Cortex of kidney (tissue), 1 donor: ENCODE measurements at places on chromosomes 1 and 21.

DNA sequence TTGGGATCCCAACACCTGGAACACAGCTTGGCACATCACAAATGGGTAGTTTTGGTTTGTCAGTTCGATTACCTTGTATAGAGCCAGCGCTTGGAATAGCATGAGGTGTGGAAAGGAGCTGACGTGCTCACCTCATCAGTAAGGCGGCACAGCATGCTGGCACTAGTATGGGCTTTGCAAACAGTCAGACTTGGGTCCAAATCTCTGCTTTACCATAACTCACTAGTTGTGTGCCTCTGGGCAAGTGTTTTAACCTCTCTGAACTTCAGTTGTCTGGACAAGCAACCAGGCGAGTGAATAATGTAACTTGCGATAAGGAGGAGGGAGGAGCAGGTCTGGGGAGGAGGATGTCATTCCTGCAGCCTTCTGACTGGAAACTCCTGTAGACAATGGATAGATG, 26.3 kb upstream of the NEK2 start:
- no peak for DNase-seq

- no peak for DNase-seq
These were observed 232.1 kb downstream of the ASTN1 start for GRCh38 chr1:176932114-176933104.

- DNase-seq, result no peak
These were observed 4.0 kb upstream of the CDA start for GRCh38 chr1:20584890-20585289.

DNA sequence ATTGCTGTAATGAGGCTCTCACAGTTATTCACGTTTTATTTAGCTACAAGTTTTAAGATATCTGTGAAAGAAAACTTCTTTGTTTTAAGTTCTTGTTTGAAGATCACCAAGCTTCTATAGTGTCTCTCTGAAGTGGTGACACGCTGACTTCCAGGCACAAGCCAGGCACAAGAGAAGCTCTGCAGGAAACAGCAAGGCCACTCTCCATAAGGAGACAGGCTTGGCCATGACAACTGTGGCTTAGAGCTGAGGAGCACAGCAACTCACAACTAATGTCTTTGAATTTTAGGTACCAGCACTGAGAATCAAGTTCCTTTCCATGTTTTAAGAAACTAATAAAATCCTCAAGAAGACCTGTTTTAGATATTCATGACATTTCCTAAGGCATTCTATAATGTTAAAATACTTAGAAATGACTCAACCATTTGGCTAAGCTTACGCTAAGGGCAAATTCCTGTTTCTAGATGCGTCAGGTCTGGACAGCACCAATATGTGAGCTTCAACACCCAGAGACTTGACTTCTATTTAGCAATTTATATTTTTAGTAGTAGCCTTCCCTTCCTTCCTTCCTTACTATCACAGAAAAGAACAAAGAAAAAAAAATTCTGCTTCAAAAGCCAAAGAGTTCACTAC, 40.2 kb downstream of the APP start:
- DNase-seq, result no peak

DNA sequence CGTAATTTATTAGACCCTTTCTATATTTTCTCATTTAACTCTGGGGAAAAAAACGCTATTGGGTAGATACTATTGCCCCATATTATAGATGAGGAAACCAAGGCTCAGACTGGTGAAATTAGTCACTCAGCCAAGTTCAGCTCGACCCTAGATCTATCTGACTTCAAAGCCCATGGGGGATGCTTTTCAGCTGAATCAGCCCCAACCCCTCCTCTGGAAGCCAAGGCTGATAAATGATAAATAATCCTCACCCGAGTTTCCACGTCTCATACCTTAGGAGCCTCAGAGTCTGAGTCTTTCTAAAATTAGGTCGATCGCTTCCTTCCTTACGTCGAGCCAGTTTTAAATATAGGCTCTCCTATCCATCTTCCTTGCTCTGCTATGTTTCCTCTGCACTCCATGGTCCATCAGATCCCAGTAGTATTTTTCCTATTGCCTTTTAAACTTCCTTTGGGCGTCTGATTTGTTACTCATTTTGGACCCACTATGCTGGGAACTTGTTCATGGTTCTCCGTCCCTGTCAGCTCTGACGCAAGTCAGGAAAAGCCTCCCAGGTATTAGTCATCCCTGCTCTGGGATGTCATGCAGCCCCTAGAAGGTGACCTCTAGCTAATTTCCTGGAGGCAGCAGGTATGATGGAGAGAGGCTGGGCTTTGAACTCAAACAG, 122.8 kb downstream of the PLPP3 start:
- DNase-seq, result no peak

DNA sequence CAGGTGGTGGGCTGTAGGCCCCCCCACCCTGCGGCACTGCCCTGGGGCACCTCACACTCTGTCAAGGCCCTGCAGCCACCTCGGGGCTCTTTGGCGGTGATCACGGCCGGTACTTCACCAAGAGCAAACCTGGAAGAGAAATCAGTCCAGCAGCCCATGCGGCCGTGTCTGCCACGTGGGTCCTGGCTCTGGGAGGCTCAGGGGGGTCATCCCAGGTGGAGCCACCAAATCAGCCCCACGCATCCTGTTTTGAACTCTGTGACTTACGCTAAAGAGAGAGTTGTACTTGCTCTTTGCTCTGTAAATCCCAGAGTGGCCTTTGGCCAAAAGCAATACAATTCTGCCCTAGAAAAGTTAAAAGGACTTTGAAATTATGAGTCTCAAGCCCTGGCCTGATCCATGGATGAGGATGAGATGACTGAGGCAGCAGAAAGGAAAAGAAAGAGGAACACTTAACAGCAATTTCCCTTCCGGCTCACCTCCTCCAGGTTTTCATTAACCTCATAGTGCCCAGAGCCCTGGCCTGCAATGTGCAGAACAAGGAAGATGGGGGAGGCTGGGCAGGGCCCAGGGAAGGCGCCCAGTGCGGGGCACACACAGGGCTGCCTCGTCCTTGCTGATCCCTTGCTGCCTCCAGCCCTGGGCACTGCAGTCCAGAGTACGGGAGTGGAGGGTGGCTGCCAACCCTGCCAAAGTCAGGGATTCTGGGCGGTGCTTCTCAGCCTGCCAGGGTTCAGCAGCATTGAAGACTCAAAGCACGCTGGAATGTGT, 337.0 kb downstream of the MATN1 start:
- DNase-seq, result no peak

DNA sequence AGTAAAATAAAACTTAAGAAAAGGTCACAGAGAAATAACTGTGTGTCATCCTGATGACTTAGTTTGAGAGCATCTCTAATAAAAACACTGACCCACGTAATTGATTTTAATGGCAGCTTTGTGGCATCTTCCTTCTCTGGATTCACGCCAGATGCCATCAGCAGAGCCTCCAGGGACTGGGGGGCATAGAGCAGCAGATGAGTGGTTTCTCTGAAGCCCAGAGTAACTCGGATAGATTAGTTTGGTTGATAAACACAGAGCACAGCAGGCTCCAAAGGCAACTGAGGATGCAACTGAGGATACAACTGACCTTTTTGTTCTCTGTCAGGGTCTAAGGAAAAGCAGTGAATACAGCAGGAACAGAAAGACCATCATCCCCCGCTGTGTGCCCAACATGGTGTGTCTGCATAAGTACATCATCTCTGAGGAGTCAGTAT, 180.8 kb downstream of the RPS6KC1 start:
- no peak for DNase-seq

- no peak for DNase-seq
These were observed 9.0 kb downstream of the MYOM3 start for GRCh38 chr1:24102961-24103360.

- DNase-seq, result no peak
These were observed 332.7 kb downstream of the NEGR1 start for GRCh38 chr1:71949681-71950080.

DNA sequence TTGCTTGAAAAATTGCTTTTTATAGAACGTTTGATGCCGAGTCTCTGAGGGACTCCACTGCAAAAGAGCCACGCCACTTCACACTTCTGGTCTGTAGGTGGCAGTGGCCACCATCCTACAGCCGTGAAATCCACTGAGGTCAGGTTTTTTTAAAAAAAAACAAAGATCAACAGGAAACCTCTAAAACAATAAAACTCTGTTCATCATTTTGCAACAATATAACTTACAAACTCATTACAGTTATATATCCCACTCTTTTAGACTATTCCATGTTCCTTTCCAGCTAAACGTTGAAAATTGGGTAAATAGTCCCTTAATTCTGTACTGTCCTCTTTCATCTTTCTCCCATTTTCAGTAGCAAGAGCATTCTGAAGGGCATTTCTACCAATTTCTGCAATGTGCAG, 64.6 kb upstream of the FMN2 start:
- no peak for DNase-seq

GRCh38 chr1:170494369-170494768, 37.6 kb upstream of the GORAB start:
- no peak for DNase-seq

- DNase-seq, result no peak
These were observed 10.1 kb upstream of the TMEM52 start for GRCh38 chr1:1929102-1929638.

GRCh38 chr1:184649451-184649888, 105.2 kb downstream of the EDEM3 start:
- DNase-seq, result no peak

DNA sequence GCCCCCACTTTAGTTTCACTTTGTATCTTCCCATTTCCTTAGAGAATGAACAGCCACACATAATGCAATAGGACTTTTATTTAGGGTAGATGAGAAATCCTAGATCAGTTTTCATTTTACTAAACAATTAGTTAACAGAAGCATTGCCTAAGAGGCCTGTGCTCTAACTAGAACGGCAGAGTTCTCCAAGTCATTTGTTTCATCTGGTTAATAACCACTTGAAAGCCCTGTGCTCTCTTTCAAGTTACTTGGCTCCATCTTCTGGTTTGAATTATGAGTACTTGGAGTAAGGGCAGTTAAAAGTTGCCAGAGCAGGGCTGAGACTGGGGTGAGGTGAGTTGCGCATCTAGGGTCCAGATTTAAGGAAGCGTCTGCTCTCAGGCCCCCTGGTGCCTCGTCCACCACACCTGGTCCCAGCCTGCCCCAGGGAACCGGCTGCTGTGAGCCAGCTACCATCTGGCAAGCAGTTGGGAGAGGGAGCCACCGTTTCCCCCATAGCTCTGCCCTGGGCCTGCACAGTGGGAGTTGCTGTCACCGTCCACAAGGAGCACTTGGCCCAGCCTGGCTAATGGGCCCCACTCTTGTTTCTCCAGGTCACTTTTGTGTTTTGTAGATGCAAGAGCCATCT, 18.1 kb upstream of the SLC44A3 start:
- DNase-seq, result no peak
